RCC 7860 (cell line): ENCODE measurements at places on chromosomes 13 and 19.

DNA sequence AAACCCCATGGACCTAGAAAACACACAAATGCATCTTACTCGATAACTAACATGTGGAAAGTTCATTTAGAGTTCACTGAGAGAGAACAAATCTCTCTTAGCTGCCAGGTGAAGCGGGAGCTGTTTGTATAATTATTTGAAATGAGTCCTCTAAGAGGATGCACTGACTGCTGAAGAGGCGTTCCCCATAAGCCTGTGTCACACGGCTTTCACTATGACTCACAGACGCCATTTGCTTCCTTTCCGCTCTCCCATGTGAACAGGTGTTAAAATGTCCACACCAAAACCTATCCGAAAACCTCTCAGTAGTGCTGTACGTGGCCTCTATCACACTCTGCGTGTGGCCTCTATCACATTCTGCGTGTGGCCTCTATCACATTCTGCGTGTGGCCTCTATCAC is 101.8 kb downstream of the SOX1 start:
- no peak for DNase-seq

DNA sequence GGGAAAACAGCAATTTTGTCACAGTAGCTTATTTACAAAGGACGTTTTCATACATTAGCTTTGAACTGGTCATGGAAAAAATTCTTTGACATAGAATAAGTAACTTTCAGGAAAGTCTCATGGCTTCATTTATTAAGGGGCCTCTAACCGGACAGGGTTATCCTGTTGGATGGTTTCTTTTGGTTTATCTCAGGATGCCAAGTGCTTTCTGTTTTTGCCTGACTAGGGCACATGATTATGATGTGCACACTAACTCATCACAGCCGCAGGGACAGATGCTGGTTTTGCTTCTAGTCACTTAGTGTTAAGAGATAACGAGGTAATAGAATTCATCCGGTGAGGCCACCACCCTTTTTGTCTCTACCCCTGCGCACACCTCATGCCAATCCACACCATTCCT is 53.0 kb downstream of the TGDS start:
- no peak for DNase-seq

DNA sequence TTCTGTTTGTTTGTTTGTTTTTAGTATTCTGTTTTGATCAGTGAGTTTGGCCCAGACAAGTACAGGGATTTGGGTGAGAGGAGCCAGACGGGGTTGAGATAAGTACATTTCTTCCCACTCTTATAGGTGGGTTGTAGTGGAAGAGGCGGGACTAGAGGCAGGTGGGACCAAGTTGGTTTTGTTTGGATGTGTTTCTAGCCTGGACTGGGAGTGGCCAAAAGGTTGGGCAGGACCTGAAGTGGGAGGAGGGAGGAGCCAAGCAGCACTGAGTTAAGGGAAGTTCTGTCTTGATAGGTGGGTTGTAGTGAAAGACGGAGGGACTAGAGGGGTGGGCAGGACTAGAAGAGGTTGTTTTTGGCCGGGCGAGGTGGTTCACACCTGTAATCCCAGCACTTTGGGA is 9.0 kb downstream of the DNASE2 start:
- DNase-seq: no peak

GRCh38 chr19:41302624-41303351 is 7.2 kb upstream of the CCDC97 start:
- no peak for DNase-seq

- DNase-seq: no peak
These were observed 179.0 kb upstream of the TSHZ3 start for GRCh38 chr19:31528261-31528660.

DNA sequence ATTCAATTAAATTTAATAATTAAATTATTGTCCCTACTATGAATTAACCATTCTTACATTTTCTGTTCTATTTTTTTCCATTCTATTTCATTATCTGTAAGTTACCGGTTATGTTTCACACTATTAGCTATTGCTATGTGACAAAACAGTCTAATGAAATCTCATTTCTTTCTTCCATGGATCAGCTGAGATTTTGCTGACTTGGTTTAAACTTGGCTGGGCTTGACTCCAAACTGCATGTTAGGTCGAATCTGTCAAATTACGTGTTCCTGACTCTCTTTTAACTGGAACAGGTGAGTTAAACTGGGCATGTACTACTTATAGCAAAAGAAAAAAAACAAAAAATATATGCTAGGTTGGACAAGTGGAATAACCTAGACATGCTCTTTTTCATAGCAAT is 1464.4 kb downstream of the OLFM4 start:
- DNase-seq: no peak

DNA sequence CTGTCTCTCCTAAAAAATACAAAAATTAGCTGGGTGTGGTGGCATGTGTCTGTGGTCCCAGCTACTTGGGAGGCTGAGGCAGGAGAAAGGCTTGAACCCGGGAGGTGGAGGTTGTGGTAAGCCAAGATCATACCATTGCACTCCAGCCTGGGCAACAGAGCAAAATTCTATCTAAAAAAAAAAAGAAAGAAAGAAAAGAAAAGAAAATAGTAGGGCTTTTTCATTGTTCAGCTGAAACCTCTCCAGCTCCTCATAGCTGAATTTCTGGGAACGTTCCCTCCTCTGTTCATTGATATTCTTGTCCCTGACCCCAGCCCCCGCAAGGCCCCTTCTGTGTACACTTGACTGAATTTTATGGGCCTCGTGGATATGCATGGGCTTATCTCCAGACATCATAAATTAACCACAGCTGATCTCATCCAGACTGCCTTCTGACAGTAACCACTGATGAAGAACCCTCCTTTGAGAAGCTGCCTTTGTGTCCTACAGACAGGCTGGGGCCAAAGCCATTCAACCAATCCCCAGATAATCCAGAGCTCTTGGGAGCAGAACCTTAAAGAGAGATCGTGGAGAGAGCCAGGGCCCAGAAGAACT is at the start of gene ELSPBP1:
Gene ELSPBP1 (plus strand): TSS at position 424 of the 594 bp plus-strand sequence. CDS start 14,036 bp downstream, outside the sequence.
- DNase-seq: no peak

DNA sequence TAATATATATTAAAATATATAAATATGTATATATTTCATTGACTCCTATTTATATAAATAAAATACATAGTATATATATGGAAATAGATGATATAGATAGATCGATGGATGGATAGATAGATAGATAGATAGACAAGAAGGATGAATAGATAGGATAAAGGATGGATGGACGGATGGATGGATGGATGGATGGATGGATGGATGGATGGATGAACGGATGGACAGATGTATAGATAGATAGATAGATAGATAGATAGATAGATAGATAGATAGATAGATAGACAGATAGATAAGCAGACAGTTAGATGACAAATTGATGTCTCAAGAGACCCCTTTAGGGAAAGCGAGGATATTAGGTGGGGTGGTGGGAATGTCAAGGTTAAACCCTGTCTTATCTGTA is 15.1 kb downstream of the CYP4F11 start:
- DNase-seq: no peak

DNA sequence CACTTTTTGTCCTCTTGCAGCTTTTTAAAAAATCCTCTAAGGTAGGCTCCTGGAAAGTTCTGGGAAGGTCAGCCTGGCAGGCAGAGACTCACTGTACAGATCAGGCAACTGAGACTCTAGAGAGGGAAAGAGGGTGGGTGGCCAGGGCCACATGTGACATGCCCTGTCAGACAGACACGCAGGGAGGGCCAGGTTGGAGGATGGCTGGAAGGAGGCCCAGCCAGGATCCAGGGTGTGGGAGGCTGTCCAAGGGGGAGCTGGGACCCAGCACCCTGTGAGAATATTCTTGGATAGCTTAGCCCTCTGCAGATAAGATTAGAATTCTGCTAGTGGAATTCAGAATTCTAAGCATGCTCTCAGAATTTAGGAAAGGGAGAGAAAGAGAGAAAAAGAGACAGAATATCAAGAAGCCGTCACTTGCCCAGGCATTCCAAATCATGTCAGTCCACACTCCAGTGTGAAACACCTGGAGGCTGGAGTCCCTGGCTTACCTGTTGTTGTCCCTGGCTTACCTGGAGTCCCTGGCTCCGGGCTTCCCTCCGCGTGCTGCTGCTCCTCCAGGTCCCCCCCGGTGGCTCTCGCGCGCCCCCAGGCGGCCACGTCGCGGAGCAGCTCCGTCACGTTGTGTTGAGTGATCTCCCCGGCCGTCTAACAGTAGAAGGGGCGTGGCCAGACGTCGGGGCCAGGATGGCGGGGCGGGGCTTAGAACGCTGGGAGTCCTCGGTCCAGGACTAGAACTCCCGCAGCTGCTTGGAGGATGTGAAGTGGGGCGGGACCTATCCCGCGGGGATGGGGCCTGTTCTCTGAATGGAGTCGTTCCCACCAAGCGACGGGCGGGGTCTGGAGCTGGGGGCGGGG is 2.8 kb upstream of the TNNI3 start:
- DNase-seq: peak; percentile 62

- no peak for DNase-seq
These were observed 1.5 kb downstream of the PPP2R1A start for GRCh38 chr19:52191389-52191788.

DNA sequence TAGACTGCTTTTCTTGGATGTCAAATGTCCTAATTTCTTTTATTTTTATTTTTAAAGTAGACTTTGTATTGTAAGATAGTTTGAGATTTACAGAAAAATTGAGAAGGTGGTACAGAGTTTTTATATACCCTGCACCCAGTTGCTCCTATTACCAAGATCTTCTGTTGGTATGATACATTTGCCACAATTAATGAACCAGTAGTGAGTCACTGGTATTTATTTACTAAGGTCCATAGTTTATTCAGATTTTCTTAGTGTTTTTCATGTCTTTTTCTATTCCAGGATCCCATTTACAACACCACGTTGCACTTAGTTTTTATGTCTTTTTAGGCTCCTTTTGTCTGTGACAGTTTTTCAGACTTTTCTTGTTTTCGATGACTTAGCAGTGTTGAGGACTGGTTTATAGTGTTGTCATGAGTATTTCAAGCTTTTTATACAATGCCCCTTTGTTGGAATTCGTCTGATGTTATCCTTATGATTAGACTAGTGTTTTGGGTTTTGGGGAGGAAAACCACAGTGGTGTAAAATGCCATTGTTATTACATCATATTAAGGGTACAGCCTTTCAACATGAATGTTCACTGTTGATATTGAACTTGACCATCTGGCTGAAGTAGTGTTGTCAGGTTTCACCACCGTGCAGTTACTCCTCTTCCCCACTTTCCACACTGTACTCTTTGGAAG is 35.9 kb downstream of the COG3 start:
- DNase-seq: peak; percentile 90

- DNase-seq: no peak
These were observed 29.2 kb upstream of the FXYD3 start for GRCh38 chr19:35086455-35086854.

GRCh38 chr13:93769607-93770006 is 543.0 kb downstream of the GPC6 start:
- DNase-seq: no peak

DNA sequence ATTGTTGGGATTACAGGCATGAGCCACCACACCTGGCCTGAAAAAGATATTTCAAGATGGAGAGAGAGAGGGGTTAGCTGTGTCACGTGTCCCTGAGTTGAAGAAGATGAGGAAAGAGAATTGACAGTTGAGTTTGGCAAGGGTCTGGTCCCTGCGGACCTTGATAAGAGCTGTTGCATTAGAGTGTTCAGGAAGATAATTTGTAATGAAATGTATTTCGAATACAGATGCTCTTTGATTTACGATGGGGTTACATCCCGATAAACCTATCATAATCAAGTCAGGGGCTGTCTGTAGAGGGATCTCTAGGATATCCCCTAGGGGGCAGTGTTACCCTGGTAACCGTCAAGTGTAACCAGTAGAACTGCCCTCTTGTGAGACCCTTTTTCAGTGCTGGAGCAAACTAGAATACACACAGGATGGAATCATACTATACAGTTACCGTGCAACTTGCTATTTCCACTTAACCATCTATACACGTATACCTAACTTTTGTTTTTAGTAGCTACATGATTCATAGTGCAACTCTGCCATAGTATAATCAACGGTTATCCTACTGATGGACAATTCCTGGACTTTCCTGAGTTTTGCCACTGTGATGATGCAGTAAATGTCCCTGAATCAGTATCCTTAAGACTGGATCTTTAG is 1.5 kb upstream of the ELOF1 start:
- peak; percentile 63 for DNase-seq

GRCh38 chr19:6278740-6279619 is 795 bp downstream of the MLLT1 start:
- DNase-seq: no peak

GRCh38 chr19:14182476-14182875 is 23.5 kb downstream of the ADGRL1 start:
- no peak for DNase-seq

- DNase-seq: no peak
These were observed 14.0 kb downstream of the RPL36 start for GRCh38 chr19:5703819-5704818.

DNA sequence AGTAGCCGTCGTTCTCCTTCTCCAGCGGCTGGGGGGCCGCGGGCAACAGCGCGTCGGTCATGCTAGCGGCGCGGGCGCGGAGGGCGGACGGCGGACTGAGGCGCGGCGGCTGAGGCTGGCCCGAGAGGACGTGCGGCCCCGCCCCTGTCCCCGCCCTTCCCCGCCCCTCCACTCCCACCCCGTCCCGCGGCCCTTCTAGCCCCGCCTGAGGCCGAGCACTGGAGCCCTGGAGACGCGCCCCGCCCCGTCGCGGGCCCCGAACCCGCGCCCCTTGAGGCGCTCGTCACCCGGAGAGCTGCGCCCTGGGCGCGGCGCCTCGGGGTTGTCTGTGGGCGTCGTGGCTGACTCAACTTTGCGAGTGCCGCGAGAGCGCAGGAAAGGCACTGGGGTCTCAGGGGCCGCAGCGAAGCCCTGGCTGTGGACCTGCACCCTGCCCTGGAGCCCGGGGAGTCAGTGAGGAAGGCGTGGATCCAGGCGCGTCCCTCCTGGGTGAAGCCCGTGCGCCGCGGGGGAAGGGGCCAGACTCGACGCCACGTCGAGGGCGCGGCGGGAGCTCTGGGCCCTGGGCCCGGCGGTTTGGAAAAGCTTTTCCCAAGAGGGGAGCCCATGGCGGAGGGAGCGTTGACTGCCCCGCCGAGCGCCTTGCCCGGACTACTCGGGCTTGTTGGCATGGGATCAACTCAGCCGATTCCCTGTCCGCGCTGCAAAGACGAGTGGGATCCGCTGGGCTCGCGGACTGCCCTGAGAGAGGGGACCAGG is at the start of gene RHPN2:
Gene RHPN2 (minus strand): TSS at position 97 of the 759 bp plus-strand sequence. CDS start 36 bp downstream, at position 61.
- peak; percentile 55 for DNase-seq

DNA sequence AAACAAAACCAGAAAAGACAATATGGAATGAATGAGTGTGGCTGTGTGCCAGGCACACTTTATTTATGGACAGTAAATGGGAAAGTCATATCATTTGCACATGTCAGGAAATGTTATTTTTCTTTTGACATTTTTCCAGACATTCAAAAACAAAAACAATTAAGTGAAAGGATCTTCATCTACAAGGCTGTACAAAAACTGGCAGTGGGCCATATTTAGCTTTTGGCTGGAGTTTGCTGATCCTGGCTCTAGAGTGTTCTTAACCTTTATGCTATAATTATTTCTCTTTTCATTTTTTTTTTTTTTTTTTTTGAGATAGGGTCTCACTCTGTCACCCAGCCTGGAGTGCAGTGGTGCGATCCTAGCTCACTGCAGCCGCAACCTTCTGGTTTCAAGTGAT is 6.5 kb upstream of the TNFSF9 start:
- no peak for DNase-seq
